ENCODE measurements at places on chromosomes 11 and 22. TPM values are rescaled to one million over a fixed set of nuclear protein-coding genes. Genes with fewer than 3 reads are reported as not detected.

Gene GAB4
- total RNA-seq = not detected

DNA sequence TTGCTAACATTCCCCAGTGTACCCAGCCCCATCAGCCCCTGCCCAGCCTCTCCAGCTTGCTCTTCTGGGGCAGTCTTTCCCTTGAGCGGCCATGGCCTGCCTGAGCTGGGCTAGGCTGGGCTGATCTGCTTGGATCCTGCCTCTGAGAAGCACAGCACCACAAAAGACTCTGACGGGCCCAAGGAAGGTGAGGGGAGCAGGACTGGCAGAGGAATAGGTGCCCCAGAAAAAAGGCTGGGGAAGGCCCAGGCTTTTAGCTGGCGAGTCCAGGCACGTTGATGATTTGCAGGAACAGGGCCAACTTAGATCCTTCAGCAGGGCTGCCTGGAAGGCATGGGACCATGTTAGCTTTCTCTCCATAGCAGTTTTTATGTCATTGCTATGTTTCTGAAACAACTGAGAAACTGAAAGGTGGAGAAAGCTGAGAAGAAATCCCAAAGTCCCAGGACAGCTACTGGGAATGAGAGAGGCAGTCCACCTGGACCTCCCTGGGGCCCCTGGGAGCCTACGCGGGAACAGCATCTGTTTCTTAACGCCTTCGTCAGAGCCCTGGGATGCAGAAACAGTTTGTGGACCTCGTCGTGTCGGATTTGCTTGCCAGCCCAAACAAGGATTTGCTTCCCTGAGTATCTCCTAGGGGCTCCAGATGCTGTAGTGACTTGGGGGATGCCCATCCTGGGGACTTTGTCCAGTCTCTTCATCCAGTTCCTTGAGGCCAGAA is 24.4 kb upstream of the FXYD6 start:
- peak; percentile 58 for DNase-seq

DNA sequence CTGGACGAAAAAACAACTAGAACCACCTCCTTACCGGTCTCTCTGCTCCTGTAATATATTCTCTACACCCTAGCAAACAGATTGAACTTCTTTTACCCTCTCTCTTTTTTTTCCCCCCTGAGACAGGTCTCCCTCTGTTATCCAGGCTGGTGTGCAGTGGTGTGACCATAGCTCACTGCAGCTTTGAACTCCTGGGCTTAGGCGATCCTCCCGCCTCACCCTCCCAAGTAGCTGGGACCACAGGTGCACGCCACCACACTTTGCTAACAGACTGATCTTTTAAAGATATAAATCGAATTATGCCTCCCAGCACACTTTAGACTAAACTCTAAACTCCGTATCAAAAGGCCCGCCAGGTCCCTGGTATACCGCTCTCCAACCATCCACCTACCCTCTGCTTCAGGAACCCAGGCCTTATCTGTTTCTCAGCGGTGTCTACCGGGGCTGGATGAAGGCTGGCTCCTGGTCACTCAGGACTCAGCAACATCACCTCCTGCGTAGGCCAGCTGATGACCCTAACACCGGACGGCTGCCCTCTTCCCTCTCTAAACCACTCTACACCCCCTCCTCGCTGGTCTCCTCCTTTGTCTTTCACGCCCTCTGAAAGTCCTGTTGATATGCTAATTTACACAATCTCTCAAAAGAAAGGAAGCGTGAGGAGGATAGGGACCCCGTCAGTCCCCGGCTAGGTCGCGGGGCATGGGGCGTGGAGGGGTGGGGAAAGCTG is 745 bp downstream of the C22orf39 start:
- DNase-seq = no peak

GRCh38 chr11:100403816-100404215 is 283.3 kb upstream of the ARHGAP42 start:
- DNase-seq = no peak

Data from upper lobe of right lung (tissue), 1 donor.